ENCODE measurements at places on chromosomes 3 and 15. TPM values are rescaled to one million over a fixed set of nuclear protein-coding genes. Genes with fewer than 3 reads are reported as not detected.

Gene RUVBL1
- 107 TPM for total RNA-seq

Gene KBTBD13
- not detected for total RNA-seq

Gene HOMER2
- 23.7 TPM for total RNA-seq

Gene ITGB5
- 173 TPM for total RNA-seq

Gene DUOXA2
- total RNA-seq: not detected

Gene ADAMTS9
- 0.13 TPM for total RNA-seq

Gene GOLGA6B
- not detected for total RNA-seq

Gene PARP9
- total RNA-seq: 9.0 TPM

Gene TMF1
- total RNA-seq: 28.7 TPM

Gene NR1I2
- not detected for total RNA-seq

Gene ANKRD63
- not detected for total RNA-seq

Gene EFHB
- 0.34 TPM for total RNA-seq

Gene VPS33B
- 7.2 TPM for total RNA-seq

Gene FGF7
- 6.5 TPM for total RNA-seq

Gene CCR9
- total RNA-seq: not detected

Gene RTP3
- not detected for total RNA-seq

Gene CYP19A1
- 2.6 TPM for total RNA-seq

Gene ALDH1A2
- 0.46 TPM for total RNA-seq

Gene RETNLB
- total RNA-seq: not detected

Gene PAQR5
- 13.0 TPM for total RNA-seq

Gene GP5
- 0.06 TPM for total RNA-seq
